ENCODE measurements at places on chromosomes 1 and 21. TPM values are rescaled to one million over a fixed set of nuclear protein-coding genes. Genes with fewer than 3 reads are reported as not detected.

The TNNT2 gene
- 1.4 TPM for total RNA-seq

The FCER1G gene
- not detected for total RNA-seq

The LDLRAD1 gene
- not detected for total RNA-seq

The CHIA gene
- not detected for total RNA-seq

The NUF2 gene
- total RNA-seq = 6.8 TPM

The ELAPOR1 gene
- 0.31 TPM for total RNA-seq

The LCE1B gene
- total RNA-seq = not detected

The ETV3L gene
- not detected for total RNA-seq

The TIE1 gene
- not detected for total RNA-seq

The SRGAP2C gene
- total RNA-seq = 45.4 TPM

The TDRD5 gene
- total RNA-seq = not detected

The ARMH1 gene
- total RNA-seq = 2.7 TPM

The LYPD8 gene
- total RNA-seq = not detected

Data from osteocyte (in vitro differentiated cells).